ENCODE measurements at places on chromosomes 12 and 14.

DNA sequence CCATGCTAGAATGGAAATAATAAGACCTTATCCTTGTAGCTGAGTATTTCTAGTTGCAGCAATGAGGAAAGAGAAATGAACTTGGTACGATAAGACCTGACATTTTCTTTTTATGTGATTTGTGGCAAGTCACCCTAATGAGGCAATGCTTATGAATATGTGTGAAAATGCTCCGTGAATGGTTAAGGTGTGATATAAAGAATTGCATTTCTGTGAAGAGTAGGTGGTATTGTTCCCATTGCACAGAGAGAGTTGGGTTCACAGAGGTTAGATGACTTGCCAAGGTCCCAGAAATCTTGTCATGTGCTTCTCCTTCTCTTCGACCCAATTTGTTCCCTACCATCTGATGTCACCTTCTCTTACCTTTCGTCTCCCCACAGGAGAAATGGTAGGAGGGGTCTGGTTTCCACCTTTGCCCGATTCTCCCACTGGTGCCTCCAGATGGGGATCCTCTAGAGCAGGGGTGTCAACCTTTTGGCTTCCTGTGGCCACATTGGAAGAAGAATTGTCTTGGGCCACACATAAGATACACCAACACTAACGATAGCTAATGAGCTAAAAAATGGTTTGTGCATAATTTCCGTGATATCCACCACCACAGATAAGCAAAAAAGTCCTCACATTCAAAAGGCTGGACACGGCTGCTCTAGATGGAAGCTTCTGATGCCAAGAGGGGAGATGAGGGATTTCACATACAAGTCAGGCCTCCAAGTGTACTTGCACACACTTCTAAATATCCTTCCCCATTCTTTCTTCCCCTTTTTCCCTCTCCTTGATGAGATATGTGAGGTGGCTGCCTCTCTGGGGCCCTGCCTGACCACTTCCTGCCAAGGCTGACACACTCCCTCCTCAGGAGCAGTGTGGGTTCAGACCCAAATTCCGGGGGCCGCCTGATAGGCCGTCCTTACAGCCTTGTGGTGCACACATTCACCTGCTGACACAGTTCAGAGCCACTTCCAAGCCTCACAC is 96.1 kb downstream of the PLXNC1 start:
- DNase-seq: peak; percentile 50

DNA sequence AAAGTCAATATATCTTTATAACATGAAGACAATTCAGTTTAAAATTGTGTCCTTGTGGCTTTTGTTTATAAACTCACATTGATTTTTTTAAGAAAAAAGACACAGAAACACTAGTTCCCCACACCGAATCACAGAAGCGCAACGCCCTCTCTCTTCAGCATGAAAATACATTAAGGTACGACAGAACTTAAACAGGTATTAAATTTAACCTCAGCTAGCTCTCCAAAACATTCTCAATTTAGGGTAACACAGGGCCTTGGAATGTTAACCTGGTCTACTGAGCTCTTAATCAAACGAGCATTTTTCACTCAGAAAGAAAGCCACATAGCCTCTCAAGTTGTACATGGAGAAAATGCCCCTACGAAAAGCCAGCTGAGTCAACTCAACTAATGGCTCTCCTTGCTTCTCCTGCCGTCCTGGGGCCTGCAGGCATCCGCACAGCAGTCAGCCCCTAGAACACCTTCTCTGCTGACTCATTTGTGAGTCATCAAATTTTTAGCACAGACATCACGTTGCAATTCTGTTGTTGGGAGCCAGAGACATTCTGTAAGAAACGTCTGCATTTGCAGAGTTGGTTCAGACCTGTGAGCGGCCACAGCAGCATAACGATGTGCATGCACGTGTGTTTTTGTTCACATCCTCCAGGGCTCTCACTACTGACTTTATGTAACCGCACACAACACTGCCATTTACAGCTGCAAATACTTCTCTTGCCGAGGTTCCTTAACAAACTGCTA is 141.6 kb downstream of the ITPR2 start:
- no peak for DNase-seq

DNA sequence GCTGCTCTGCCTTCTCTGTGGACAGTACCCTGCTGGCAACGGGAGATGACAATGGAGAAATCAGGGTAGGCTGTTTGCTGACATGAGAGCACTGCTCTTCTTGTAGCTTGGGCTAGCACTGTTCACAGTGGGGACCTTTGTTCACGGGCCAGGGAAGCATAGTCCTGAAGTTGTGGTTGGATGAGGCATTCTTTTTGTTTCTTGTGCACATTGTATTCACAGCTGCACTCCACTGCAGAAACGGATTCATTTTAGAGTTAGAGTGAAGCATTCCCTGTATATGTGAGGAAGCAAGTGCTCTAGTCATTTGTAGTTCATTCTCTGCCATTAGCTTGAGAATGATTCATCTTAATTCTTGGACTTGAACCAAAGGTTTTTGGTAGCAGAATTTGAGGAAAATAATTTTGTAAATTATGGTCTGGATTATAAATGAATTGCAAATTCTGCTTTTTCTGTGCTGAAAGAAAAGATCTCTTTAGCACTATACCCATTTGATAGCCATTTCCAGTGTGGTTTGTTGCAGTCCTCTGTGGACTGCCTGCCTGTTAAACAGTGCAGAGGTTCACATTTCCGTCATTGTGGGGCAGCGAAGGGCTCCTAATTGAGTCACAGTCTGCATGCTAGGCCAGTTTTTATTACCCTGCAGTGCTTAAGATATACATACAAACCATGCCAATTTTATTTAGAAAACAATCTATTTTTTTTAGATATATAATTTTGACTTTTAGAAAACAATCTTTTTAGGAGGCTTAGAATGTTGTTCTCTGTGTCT is 80.6 kb downstream of the APAF1 start:
- peak; percentile 48 for DNase-seq

- DNase-seq: no peak
Observed at GRCh38 chr14:101134851-101135433, 231.4 kb upstream of the RTL1 start.

GRCh38 chr14:90296641-90297040 is 35.1 kb downstream of the NRDE2 start:
- DNase-seq: no peak

GRCh38 chr12:124833693-124834122 is 30.0 kb downstream of the SCARB1 start:
- DNase-seq: no peak

DNA sequence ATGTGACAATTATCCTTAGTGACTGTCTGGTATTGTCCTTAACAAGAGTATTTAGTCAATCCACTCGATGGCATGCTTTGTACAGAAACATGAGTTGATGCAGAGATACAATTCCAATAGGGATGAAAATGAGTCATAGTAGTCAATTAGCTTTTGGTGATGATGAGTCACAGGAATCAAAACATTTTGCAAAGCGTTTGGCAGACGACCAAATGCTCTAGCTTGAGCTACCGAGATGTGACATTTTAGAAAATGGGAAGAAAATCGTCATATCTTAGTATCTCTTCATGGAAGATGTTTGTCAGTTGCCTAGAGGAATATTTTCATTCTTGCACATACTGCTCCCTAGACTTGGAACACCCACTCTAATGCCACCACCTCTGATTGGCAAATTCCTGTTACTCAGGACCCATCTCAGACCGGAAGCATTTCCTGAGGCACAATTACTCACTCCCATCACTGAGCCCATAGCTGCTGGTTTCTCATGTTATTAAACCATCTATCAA is 95.0 kb downstream of the LMNTD1 start:
- no peak for DNase-seq
